NCI-H2171 (cell line): ENCODE measurements at places on chromosomes 13 and 19.

- DNase-seq = no peak
Observed at GRCh38 chr13:51629491-51630287, 45.4 kb downstream of the WDFY2 start.

- DNase-seq = no peak
Observed at GRCh38 chr19:32022731-32023563, 322.5 kb upstream of the ZNF507 start.

GRCh38 chr13:65592731-65593130, 1637.4 kb downstream of the PCDH9 start:
- DNase-seq = no peak

- no peak for DNase-seq
Observed at GRCh38 chr13:112060899-112061366, 6.0 kb upstream of the SOX1 start.

DNA sequence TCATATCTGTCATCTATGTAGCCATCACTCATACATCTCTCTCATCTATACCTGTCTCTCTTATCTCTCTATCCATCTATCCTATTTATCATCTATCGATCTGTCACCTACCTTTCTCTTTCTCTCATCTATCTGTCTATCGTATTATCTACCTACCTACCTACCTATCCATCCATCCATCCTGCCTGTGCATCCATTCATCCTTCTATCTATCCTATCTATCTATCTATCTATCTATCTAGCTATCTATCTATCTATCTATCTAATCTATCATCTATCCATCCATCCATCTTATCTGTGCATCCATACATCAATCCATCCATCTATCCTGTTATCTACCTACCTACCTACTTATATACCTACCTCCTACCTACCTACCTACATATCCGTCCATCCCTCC, 44.6 kb upstream of the CYP4F8 start:
- DNase-seq = no peak
